ENCODE measurements at places on chromosomes 3 and 15.

DNA sequence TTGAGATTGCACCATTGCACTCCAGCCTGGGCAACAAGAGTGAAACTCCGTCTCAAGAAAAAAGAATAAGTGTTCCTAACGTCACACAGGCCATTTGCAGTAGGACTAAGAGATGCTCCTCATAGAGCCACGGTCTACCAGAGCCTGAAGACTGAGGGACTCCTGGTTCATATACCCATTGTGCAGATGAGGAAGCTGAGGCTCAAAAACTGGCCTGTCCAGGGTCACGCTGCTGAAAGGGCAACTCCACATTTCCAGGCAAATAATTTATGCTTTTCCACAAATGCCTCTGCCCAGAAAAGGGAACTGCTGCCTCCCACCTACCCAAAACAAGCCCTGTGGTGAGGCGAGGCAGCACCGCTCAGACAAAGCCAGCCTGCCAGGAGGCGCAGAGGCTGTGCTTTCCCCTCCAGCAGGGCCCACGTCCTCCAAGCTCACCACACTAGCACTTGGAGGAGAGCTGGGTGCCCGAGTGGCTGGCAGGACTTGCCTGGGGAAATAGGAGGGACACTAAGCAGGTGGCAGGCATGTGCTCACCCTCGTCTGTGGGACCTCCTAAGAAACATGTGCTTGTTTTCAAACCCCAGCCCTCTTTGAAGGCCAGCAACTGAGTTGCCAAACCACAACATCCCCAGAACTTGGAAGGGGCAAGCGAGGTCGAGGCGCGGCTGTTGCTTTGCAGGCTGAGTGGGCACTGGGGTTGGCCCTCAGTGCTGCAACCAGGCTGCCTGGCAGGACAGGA, 195.6 kb downstream of the XXYLT1 start:
- DNase-seq, result no peak
- H3K4me1 ChIP-seq, result peaks cover 11% of the 10 kb centered on the region
- H3K27me3 ChIP-seq, result no peaks in the 10 kb centered on the region
- no peak overlapping the region for H3K4me3 ChIP-seq
- H3K27ac ChIP-seq, result no peak overlapping the region
- H3K36me3 ChIP-seq, result no peaks in the 10 kb centered on the region

DNA sequence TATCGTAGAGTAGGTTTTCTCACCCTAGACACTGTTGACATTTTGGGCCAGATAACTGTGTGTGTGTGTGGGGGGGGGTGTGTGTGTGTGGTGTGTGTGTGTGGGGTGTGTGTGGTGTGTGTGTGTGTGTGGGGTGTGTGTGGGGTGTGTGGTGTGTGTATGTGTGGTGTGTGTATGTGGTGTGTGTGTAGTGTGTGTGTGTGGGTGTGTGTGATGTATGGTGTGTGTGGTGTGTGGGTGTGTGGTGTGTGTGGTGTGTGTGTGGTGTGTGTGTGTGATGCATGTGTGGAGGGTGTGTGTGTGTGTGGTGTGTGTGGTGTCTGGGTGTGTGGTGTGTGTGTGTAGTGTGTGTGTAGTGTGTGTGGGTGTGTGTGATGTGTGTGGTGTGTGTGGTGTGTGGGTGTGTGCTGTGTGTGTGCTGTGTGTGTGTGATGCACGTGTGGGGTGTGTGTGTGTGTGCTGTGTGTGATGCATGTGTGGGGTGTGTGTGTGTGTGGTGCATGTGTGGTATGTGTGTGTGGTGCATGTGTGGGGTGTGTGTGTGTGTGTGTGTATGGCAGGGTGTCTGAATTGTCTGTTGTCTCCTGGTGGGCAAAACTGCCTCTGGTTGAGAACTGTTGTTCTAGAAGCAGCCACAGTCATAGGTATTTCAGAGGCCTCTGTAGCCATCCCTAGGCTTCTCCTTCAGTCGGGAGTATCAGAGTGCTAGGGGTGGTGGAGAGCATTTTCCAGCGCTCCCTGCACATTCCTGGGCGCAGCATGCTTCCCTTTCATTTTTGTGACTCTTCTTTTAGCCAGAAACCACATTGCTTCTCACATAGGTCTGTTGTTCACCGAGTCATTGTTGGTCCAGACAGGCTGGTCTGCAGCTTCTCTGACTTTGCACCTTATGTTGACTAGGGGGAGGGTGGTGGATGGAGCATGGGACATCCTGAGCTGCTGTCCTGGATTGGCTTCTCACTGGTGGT, 84.4 kb downstream of the THSD4 start:
- H3K27ac ChIP-seq, result peak overlapping the region; percentile 49
- DNase-seq, result no peak
- peaks cover 24% of the 10 kb centered on the region for H3K4me1 ChIP-seq
- no peaks in the 10 kb centered on the region for H3K36me3 ChIP-seq
- H3K4me3 ChIP-seq, result no peak overlapping the region

GRCh38 chr3:85589145-85589544, 630.4 kb downstream of the CADM2 start:
- H3K27me3 ChIP-seq, result no peaks in the 10 kb centered on the region
- no peak overlapping the region for H3K27ac ChIP-seq
- H3K36me3 ChIP-seq, result no peaks in the 10 kb centered on the region

DNA sequence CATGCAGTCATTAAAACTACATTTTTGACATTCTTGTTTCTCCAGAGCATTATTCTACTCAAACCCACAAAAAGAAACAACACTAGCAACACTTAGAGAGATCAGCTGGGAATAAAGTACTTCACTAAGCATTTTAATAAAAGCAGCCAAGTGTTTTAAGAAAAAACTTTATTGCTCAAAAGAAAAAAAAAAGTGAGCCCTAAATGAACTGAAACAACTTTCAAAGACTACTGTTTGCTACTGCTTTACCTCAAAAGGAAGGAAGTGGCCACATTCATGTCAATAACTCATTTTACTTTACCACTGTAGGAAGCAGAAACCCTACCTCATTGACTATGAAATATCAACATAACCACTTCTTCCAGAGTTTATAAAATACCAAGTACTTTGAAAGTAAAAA, 91.3 kb downstream of the UACA start:
- H3K4me1 ChIP-seq, result peaks cover 6% of the 10 kb centered on the region
- DNase-seq, result no peak
- peaks cover 5% of the 10 kb centered on the region for H3K36me3 ChIP-seq
- no peak overlapping the region for H3K4me3 ChIP-seq
- no peak overlapping the region for H3K27ac ChIP-seq

- no peaks in the 10 kb centered on the region for H3K36me3 ChIP-seq
- no peak for DNase-seq
- H3K27ac ChIP-seq, result no peak overlapping the region
- H3K27me3 ChIP-seq, result peaks cover 6% of the 10 kb centered on the region
Measured at GRCh38 chr3:107931326-107931725, 159.5 kb downstream of the CD47 start.

GRCh38 chr3:16944356-16944755, 59.6 kb downstream of the PLCL2 start:
- H3K27me3 ChIP-seq, result no peaks in the 10 kb centered on the region
- no peak overlapping the region for H3K27ac ChIP-seq
- H3K36me3 ChIP-seq, result no peaks in the 10 kb centered on the region
- no peak overlapping the region for H3K4me3 ChIP-seq

GRCh38 chr15:101159096-101159935, 92.5 kb downstream of the CHSY1 start:
- H3K4me1 ChIP-seq, result peaks cover 6% of the 10 kb centered on the region
- no peaks in the 10 kb centered on the region for H3K36me3 ChIP-seq
- H3K27me3 ChIP-seq, result no peaks in the 10 kb centered on the region
- H3K27ac ChIP-seq, result no peak overlapping the region

GRCh38 chr3:159654183-159655134, 334.2 kb upstream of the IL12A start:
- no peak overlapping the region for H3K4me3 ChIP-seq
- H3K27ac ChIP-seq, result no peak overlapping the region
- no peaks in the 10 kb centered on the region for H3K36me3 ChIP-seq
- H3K27me3 ChIP-seq, result no peaks in the 10 kb centered on the region
- no peaks in the 10 kb centered on the region for H3K4me1 ChIP-seq

DNA sequence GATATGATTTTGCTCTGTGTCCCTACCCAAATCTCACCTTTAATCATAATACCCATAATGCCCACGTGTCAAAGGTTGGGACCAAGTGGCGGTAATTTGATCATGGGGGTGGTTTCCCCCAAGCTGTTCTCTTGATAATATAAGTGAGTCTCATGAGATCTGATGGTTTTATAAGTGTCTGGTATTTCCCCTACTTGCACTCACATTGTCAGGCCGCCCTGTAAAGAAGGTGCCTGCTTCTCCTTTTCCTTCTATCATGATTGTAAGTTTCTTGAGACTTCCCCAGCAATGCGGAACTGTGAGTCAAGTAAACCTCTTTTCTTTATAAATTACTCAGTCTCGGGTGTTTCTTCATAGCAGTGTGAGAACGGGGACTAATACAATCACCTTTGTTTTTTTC, 279.8 kb downstream of the ARPP21 start:
- no peak overlapping the region for H3K27ac ChIP-seq
- H3K4me3 ChIP-seq, result no peak overlapping the region
- no peaks in the 10 kb centered on the region for H3K36me3 ChIP-seq
- no peaks in the 10 kb centered on the region for H3K27me3 ChIP-seq
- no peaks in the 10 kb centered on the region for H3K4me1 ChIP-seq

DNA sequence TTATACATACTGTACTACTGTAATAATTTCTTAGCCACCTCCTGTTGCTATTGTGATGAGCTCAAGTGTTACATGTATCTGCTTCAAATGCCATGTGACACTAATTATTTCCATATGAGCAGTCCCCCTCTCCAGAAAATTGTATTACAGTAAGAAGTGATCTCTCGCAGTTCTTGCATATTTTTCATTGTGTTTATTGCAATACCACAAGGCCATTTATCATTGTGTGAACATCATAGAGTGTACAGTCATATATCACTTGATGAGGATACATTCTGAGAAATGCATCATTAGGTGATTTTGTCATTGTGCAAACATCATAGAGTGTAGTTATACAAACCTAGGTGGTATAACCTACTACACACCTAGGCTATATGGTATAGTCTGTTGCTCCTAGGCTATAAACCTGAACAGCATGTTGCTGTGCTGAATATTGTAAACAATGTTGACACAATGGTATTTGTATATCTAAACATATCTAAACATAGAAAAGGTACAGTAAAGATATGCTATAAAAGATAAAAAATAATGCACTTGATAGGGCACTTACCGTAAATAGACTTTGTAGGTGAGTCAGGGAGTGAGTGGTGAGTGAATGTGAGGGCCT, 189.6 kb upstream of the MLF1 start:
- no peak for DNase-seq
- no peak overlapping the region for H3K27ac ChIP-seq
- H3K27me3 ChIP-seq, result no peaks in the 10 kb centered on the region
- H3K36me3 ChIP-seq, result no peaks in the 10 kb centered on the region

DNA sequence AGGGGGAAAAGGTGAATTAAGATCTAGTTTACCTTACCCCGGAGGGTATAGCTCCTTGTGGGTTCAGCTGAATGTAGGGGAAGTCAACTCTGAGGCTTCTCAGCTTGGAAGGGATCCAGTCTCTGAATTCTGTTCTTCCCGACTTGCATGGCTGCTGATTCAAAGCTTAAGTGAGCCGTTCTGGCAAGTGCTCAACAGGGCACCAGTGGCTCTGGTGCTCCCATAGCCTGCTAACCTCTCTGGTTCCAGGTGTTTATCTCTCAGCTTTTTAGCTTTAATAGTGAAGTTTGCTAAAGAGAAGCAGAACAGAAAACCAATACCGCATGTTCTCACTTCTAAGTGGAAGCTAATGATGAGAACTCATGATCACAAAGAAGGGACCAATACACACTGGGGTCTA, 46.3 kb upstream of the RBP1 start:
- no peaks in the 10 kb centered on the region for H3K4me1 ChIP-seq
- H3K36me3 ChIP-seq, result no peaks in the 10 kb centered on the region
- no peaks in the 10 kb centered on the region for H3K27me3 ChIP-seq
- H3K27ac ChIP-seq, result no peak overlapping the region
- no peak for DNase-seq

GRCh38 chr3:142858043-142858442, 30.8 kb downstream of the PCOLCE2 start:
- H3K27me3 ChIP-seq, result no peaks in the 10 kb centered on the region
- no peak for DNase-seq
- H3K36me3 ChIP-seq, result no peaks in the 10 kb centered on the region
- no peak overlapping the region for H3K27ac ChIP-seq
- no peak overlapping the region for H3K4me3 ChIP-seq
- H3K4me1 ChIP-seq, result peaks cover 9% of the 10 kb centered on the region

DNA sequence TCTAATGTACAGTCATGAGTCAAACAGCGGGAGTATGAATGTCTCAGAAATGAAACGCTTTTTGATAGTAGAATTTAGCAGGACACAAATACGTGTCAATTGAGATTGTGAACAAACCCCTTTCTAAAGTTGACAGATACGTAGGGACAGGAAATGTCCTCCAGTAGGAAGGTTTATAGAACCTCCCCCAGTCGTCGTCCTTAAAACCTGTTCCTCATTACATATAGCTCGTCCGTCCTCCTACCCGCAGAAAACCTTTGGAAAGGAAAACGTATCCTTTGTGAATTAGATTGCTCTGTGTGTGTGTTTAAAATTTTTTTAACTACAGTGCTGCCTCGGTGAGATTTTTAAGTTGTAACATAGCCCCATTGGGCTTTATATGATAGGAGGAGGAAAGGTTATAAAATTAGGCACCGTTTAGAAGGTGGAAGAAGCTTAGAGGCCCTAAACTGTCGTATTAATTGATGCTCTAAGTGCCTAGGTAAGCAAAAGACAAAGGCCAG, 4.1 kb downstream of the UBE2E1 start:
- H3K36me3 ChIP-seq, result peaks cover 4% of the 10 kb centered on the region
- peaks cover 18% of the 10 kb centered on the region for H3K4me1 ChIP-seq
- peak overlapping the region; percentile 90 for H3K27ac ChIP-seq
- DNase-seq, result no peak
- peak overlapping the region; percentile 42 for H3K4me3 ChIP-seq

- H3K36me3 ChIP-seq, result no peaks in the 10 kb centered on the region
- H3K4me1 ChIP-seq, result no peaks in the 10 kb centered on the region
- no peaks in the 10 kb centered on the region for H3K27me3 ChIP-seq
- DNase-seq, result no peak
- H3K4me3 ChIP-seq, result no peak overlapping the region
Measured at GRCh38 chr15:90318591-90318990, 33.5 kb upstream of the ZNF774 start.

DNA sequence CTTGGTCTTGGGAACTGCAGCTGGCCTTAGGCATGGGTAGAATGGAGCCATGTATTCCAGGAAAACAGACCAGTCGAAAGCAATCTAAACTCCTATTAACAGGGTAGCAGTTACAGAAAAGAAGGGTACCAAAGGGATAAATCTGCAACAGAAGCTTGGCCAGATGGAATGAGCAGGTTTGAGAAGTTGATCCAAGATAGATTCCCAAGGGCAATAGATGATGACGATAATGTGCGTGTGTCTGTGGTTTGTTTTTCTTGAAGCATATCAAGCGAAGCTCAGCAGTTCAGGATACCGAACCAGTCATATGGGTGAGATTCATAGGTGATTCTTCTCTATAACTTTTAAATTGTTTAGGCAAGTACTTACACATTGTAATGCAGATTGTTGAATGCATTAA, 203.8 kb upstream of the SEMA6D start:
- no peak overlapping the region for H3K27ac ChIP-seq
- H3K4me3 ChIP-seq, result no peak overlapping the region
- H3K27me3 ChIP-seq, result no peaks in the 10 kb centered on the region
- no peaks in the 10 kb centered on the region for H3K4me1 ChIP-seq
- DNase-seq, result no peak

GRCh38 chr3:124985349-124985748, 50.8 kb upstream of the MUC13 start:
- H3K27me3 ChIP-seq, result no peaks in the 10 kb centered on the region
- no peaks in the 10 kb centered on the region for H3K36me3 ChIP-seq
- no peak overlapping the region for H3K27ac ChIP-seq
